CD4-positive, alpha-beta T cell treated with Interleukin-2 at 100 ng/mL for 4 hours (primary cell): ENCODE measurements at places on chromosomes 2 and 18.

GRCh38 chr2:140639628-140640027 lies 1491.2 kb downstream of the LRP1B start:
- no peak for DNase-seq

DNA sequence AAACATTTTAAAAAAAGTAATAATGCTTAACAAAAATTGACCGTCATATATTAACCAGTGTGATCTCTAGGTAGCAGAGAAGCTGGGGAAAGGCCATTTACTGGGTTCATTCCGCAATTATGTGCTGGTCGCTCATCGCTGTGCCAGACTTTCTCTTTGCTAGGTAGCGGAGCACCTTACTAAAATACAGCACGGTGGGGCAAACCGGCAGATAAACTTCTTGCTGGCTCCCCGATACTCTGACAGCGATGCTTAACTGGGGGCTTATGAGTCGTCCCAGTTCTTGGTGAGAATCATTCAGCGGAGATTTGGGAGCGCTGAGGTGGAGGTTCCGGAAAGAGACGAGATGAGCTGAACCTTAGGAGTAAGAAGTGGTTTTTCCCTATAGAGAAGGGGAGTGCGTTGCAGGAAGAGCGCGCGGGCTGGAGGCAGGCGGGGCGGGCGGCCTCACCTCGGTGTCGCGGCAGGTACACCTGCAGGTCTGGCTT lies 605 bp downstream of the C2orf68 start:
- no peak for DNase-seq

GRCh38 chr2:145020694-145021093 lies 500.8 kb upstream of the ZEB2 start:
- DNase-seq, result no peak

GRCh38 chr18:34018336-34018735 lies 206.4 kb downstream of the NOL4 start:
- DNase-seq, result no peak

DNA sequence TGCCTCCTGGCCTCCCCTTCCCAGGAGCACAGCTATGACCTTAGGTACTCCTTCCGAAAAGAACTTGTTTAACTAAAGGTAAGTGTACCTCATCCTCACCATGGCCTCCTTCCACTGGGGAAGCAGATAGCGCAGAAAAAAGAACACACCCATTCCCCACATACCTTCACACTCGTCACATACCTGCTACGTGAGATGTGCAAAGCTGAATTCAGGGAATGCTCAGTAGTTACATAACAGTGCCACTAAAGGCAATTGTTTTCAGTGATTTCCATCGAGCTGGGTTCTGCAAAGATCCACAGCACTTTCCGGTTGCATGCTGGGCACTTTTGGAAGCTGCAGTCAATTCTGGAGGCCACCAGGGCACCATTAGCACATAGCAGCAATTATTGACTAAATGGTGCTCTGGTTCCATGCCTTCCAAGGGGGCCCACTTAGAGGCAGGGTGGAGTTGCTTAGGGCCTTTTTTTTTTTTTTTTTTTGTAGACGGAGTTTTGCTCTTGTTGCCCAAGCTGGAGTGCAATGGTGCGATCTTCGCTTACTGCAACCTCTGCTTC lies 41.0 kb downstream of the PAX8 start:
- no peak for DNase-seq

GRCh38 chr2:51981783-51982182 lies 949.9 kb upstream of the NRXN1 start:
- DNase-seq, result no peak

- no peak for DNase-seq
Observed at GRCh38 chr2:101388232-101388631, 929 bp upstream of the CREG2 start.

DNA sequence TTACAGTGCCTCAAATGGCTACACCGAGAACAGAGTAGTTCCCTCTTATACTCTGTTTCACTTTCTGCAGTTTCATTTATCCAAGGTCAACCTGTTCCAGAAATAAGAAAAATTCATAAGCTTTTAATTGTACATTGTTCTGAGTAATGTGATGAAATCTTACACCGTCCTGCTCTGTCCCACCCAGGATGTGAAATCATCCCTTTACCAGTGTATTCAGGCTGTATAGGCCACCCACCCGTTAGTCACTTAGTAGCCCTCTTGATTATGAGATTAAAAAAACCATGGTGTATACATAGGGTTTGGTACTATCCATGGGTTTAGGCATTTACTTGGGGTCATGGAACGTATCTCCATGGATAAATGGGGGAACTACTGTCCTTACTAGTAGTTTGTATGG lies 29.8 kb downstream of the STARD6 start:
- DNase-seq, result no peak

- no peak for DNase-seq
Observed at GRCh38 chr2:66667301-66667700, 232.4 kb downstream of the MEIS1 start.

DNA sequence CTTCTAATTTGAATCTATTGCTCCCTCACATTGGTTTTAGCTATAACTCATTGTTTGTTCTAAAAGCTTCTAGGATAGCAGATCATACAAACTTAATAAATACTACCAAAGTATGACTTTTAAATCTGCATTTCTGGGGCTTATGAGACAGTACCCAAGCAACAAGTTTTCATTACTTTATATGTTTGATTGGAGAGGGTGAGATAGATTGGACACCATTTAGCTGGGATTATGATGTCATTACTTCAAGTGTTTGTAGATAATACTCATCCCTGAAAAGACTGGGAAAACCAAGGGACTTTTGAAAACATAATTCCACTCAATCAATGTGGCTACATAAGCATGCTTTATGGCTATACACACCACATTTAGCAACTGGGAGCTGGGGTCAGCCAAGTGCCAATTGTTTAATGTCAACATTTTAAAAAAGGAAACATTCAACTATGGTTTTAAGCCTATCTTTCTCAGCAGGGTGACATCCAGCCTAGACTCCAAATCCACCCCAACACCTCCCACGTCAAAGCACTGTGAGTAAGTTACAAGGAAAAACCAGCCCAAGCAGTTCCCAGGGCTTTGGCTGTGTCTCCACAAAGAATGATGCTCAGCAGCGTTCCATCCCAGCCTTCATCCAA lies 119.9 kb downstream of the ETAA1 start:
- no peak for DNase-seq

- peak; percentile 27 for DNase-seq
Observed at GRCh38 chr2:118223992-118224894, 136.0 kb downstream of the INSIG2 start.

- DNase-seq, result no peak
Observed at GRCh38 chr2:184611361-184612085, 13.2 kb downstream of the ZNF804A start.

- DNase-seq, result no peak
Observed at GRCh38 chr18:10916865-10917264, 232.5 kb downstream of the PIEZO2 start.

GRCh38 chr18:45663403-45664045 lies 48.2 kb downstream of the SLC14A2 start:
- no peak for DNase-seq

GRCh38 chr2:66794070-66794469 lies 359.1 kb downstream of the MEIS1 start:
- DNase-seq, result no peak

- peak; percentile 18 for DNase-seq
Observed at GRCh38 chr2:157751462-157752058, 122.9 kb upstream of the ACVR1C start.

- peak; percentile 55 for DNase-seq
Observed at GRCh38 chr2:181393472-181393871, 63.7 kb upstream of the ITGA4 start.

GRCh38 chr18:60445341-60445740 lies 72.8 kb upstream of the MC4R start:
- no peak for DNase-seq

- DNase-seq, result no peak
Observed at GRCh38 chr2:33607251-33607721, 8.2 kb upstream of the FAM98A start.

DNA sequence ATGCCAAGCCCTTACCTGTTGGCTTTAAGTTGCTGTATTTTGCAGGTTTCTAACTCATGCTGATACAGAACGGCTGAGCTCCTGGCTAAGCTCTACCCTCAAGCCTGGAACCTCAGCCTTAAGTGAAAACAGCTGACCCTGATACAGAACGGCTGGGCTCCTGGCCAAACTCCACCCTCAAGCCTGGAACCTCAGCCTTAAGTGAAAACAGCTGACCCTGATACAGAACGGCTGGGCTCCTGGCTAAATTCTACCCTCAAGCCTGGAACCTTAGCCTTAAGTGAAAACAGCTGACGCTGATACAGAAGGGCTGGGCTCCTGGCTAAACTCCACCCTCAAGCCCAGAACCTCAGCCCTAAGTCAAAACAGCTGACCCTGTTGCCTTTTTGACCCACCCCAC lies 17.6 kb upstream of the DNER start:
- DNase-seq, result no peak

DNA sequence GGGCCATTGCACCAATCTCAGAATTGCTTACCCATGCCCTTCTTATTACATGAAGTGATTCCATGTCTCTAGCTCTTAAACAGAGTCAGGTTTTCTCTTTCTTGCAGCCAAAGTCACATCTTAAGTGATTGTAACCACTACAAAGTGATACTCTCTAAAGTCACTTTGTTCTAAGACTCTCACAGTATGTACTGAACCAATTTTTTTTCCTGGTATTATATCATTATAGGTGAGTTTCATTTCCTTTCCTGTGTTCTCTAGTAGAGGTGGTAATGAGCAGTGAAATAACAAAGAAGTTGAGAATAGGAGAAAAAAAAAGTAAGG lies 66.3 kb upstream of the DARS1 start:
- peak; percentile 66 for DNase-seq

- no peak for DNase-seq
Observed at GRCh38 chr2:54561010-54561409, 104.9 kb downstream of the SPTBN1 start.

GRCh38 chr2:175003875-175004729 lies 1.1 kb downstream of the CHN1 start:
- no peak for DNase-seq

DNA sequence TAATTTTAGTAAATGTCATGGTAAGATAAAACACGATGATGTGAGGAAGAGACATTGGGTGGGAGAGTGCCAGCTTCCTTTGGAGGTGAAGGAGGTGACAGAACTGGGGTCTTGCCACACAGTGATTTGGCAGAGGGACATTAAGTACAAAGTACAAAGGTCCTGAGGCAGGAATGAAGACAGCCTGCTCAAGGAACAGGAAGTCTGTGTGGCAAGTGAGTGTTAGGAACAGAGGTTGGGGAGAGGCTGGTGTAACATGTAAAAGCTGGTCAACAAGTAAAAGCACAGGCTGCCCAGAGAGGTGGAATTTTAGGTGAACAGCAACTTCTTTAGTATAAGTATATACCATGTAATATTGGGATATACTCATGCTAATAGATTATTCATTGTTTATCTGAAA lies 73.1 kb downstream of the INPP5D start:
- no peak for DNase-seq

DNA sequence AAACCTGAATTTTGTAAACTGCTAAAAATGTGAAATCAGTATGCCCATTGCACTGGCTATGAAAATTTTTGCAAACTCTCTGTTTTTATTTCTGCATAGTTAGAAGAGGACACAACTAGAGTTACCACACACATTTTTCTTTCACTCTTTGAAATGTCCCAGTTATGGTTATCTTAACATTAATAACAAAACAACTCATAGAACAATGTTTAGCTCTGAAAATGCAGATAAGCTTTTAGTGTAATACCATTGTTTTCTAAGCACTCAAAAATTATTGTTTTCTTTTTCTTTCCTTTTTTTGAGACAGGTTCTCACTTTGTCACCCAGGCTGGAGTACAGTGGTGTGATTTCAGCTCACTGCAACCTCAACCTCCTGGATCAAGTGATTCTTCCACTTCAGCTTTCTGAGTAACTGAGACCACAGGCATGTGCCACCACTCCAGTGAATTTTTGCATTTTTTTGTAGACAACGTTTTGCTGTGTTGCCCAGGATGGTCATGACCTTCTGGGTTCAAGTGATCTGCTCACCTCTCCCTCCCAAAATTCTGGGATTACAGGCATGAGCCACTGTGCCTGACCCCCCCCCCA lies 1204.5 kb upstream of the ZEB2 start:
- no peak for DNase-seq

- DNase-seq, result no peak
Observed at GRCh38 chr2:80019571-80020460, 284.7 kb downstream of the LRRTM1 start.

DNA sequence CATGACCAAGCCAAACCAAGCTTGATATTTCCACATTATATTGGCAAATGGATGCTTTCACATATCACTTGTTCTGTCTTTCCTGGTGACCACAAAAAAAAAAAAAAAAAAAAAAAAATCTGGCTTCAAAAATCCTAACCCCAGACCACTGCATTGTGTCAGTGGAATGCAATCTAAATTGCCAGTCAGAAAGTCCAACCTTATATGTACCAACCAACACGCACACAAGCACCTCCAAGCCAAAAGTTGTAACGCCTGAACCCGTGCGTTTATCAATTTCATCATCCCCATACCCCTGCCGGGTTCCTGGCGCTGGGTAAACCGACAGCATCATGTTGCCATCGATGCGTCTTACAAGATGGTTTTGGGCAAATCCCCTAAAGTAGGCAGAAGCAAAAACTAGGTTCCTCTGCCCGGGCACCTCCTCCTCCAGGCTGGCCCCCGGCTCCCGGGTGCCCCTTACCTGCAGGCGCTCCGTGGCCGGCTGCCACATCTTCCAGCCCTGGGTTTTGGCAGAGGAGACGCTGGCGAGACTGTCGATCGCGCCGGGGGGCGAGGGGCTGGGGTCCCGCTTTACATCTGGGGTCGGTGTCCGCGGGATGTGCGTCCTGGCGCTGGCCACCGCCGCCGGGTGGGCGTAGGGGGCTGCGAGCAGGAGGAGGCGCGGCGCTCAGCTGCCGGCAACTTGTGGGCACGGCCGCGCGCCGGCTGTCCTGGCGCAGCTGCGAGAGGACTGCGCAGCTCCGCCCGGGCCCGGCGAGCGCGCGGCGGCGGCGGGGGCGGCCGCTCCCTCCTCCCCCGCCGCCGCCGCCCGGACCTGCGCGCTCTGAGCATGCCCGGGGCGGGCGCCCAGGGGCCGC lies at the start of gene PID1:
TSS of gene PID1 (minus strand) at position 737 of the 860 bp plus-strand sequence. CDS start at position 493, 244 bp downstream.
- no peak for DNase-seq

DNA sequence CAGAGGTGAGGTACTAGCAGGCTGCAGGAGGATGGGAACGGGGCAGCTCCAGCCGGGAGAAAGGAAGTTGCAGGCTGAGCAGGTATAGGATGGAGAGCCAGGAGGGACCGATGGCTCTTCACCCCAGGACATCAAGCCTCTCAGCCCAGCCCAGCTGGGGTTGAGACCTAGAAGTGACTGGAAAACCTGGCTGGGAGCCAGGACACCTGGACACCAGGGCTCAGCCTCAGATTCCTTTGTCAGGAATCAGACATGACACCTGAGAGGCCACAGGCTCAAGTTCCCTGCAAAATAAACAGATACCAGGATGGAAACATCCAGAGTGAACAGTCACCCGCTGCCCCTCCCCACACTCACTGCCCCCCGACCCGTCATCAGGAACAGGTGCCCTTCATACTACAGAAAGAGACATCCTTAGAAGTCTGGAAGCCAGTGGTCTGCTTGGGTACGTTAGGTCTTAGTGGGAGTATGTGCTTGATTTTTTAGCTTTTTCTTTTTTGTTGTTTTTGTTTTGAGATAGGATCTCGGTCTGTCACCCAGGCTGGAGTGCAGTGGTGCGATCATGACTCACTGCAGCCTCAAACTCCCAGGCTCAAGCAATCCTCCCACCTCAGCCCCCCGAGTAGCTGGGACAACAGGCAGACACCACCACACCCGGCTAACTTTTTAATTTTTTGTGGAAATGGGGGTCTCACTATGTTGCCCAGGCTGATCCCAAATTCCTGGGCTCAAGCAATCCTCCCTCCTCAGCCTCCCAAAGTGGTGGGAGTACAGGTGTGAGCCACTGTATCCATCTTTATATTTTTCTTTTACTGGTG lies 95.7 kb upstream of the STPG4 start:
- no peak for DNase-seq

GRCh38 chr2:110886826-110887573 lies 154.6 kb downstream of the ACOXL start:
- DNase-seq, result no peak
